ENCODE measurements at places on chromosomes 16 and 17.

DNA sequence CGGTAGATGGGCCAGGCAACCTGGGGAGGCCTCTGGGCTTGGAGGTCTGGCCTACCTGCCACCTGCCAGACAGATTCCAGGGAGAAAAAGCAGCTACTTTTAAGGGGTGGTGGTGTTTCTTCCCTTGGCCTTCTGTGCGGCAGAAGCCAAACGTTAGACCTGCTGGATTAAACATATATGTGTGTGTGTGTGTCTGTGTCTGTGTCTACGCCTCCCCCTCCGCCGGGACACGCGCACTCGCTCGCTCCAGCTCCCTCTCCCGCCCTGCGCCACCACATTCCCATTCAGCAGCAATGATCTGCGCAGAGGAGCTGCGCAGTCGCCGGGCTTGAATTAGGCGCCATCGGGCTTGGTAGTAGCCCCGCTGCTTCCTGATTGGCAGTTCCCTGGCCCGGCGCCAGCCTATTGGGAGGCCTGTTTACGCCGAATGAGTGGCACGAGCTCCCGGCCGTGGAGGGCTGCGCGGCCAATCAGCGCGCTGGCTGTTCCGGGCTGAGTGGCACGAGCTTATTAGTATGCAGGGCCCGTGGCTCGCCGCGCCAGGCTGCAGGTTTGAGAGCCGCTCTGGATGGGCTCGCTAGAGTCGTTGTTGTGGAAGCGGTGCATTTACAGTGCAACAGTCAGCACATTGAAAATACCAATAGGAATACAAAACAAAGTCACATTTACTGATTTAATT lies at the start of gene BAHCC1:
Gene BAHCC1 (plus strand): TSS at position 537 of the 679 bp plus-strand sequence. CDS start 4,283 bp downstream, outside the sequence.
- peak; percentile 100 for DNase-seq

GRCh38 chr17:32971171-32971570 lies 20.5 kb upstream of the SPACA3 start:
- no peak for DNase-seq

GRCh38 chr17:16639438-16639837 lies 14.2 kb downstream of the ZNF624 start:
- DNase-seq: no peak

GRCh38 chr16:85142129-85142513 lies 29.8 kb upstream of the CIBAR2 start:
- no peak for DNase-seq

GRCh38 chr16:28538733-28539596 lies at the start of gene NUPR1:
NUPR1 (minus strand) TSS chr16:28538974; CDS start chr16:28538907, 67 bp downstream.
- DNase-seq: peak; percentile 97

GRCh38 chr17:51124640-51125503 lies 4.2 kb upstream of the SPAG9 start:
- no peak for DNase-seq

DNA sequence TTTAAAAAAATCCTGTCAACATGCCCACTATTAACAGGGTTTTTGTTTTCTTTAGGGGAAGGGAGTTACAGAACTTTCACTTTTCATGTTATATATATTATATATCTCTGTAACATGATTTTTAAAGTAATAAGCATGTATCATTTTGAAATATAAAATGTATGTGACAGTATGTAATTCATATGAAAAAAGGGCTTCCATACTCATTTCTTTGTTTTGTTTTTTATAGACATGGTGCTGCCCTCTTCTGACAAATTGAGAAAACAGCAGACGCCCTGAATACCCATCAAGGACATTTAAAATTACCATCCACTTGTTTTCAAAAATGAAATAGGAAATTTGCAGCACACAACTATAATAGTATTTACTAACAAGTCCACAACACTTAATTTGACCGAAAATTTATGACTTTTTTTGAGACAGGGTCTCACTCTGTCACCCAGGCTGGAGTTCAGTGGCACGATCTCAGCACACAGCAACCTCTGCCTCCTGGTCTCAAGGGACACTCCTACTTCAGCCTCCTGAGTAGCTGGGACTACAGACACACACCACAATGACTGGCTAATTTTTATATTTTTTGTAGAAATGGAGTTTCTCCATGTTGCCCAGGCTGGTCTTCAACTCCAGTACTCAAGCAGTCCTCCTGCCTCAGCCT lies 30.4 kb downstream of the CFDP1 start:
- no peak for DNase-seq

DNA sequence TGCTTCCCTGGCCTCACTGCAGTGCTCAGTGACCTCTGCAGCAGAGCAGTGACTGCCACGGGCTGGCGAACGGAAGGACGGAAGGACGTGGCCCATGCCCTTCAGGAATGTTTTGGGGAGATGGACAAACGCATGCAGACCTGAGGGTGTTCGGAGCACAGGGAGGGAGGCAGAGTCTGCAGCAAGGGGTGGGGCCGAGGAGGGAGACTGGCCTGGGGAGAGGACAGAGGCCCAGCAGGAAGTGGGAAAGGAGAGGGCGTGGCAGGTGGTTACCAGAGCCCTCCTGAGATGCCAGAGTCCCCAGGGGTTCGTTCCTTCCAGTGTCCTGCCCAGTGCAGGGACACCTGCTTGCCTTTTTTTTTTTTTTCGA lies 21.9 kb downstream of the ADORA2B start:
- no peak for DNase-seq

All from hepatic stellate cell (primary cell).